ENCODE measurements at places on chromosomes 11 and 22. TPM values are rescaled to one million over a fixed set of nuclear protein-coding genes. Genes with fewer than 3 reads are reported as not detected.

CELSR1 gene
- 145 TPM for total RNA-seq

CCDC87 gene
- 0.22 TPM for total RNA-seq

APOL3 gene
- total RNA-seq, result 64.6 TPM

PRR33 gene
- total RNA-seq, result not detected

UPK3A gene
- not detected for total RNA-seq

KCNJ1 gene
- total RNA-seq, result not detected

VPREB1 gene
- not detected for total RNA-seq

CNTN5 gene
- total RNA-seq, result 0.15 TPM

DNA sequence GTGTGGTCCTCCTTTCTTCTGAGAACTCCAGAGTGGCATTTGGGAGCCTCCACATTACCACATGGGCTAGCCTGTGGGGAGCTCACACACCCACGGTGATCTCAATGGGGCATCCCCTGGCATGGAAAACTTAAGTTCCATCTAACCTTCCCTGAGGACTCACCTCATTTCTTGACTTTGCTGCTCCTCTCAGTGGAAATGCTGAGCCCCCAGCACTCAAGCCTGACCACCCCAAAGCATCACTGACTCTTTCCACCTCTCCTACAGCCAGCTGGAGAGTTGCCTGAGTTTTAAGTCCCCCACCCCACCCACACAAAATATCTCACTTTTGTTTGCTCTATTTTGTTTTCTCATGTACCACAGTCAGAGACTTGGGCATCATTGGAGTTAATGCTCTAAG lies 23.8 kb upstream of the PARVA start:
- H3K27ac ChIP-seq, result no peak overlapping the region
- H3K36me3 ChIP-seq, result no peaks in the 10 kb centered on the region
- no peaks in the 10 kb centered on the region for H3K27me3 ChIP-seq
- DNase-seq, result no peak

GRCh38 chr22:29482726-29483125 lies 2.7 kb downstream of the NEFH start:
- H3K27me3 ChIP-seq, result peaks cover 4% of the 10 kb centered on the region
- H3K36me3 ChIP-seq, result no peaks in the 10 kb centered on the region
- H3K4me3 ChIP-seq, result no peak overlapping the region
- no peak for DNase-seq
- no peak overlapping the region for H3K27ac ChIP-seq
- peaks cover 13% of the 10 kb centered on the region for H3K4me1 ChIP-seq

- peaks cover 42% of the 10 kb centered on the region for H3K4me1 ChIP-seq
- no peak overlapping the region for H3K4me3 ChIP-seq
- H3K36me3 ChIP-seq, result no peaks in the 10 kb centered on the region
- peak; percentile 49 for DNase-seq
- H3K27me3 ChIP-seq, result no peaks in the 10 kb centered on the region
Observed at GRCh38 chr11:3867209-3868091, 12.0 kb downstream of the STIM1 start.

GRCh38 chr11:98277251-98277912 lies 743.4 kb upstream of the CNTN5 start:
- no peak for DNase-seq
- H3K4me3 ChIP-seq, result no peak overlapping the region
- H3K27me3 ChIP-seq, result no peaks in the 10 kb centered on the region

DNA sequence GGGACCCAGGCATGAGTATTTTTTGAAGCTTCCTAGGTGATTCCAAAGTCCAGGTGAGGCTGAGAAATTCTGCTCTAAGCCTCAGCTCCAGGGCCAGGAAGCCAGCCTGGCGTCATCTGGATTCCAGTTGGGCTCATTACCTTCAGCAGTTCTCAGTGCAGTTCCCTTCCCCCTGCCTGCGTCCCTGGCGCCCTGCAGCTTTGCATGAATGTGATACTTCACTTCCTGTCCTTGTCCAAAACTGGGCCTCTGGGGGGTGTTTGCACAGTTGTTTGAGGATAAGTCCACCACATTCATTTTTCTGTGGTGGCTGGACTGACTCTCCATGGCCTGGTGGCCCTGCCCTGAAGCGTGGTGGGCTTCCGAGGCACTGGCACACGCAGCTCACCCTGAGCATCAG lies 98.1 kb downstream of the TENM4 start:
- H3K27ac ChIP-seq, result no peak overlapping the region
- no peak for DNase-seq
- no peak overlapping the region for H3K4me3 ChIP-seq
- no peaks in the 10 kb centered on the region for H3K27me3 ChIP-seq

DNA sequence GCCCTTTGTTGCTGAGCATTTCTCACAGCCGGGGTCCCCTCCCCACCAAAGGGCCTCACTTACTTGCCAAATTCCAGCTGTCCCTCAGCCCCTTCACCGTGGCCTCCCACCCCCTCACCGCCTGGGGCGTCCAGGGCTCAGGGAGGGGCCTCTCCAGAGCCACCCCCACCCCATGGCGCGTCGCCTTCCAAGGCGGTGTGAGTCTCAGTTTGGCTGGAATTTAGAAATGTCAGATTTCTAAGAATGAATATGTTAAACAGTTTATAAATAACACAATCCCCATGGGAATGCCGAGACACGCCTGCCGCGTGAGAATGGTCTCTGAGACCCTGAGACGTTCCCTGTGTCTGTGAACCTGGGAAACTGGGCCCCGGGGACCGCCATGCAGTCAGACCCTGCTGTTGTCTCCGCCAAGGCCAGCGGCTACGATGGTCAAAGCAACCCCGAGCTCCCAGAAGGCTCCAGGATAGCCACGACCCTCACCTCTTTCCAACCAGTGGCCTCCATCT lies 28.9 kb downstream of the CELSR1 start:
- no peak overlapping the region for H3K4me3 ChIP-seq
- no peaks in the 10 kb centered on the region for H3K4me1 ChIP-seq

DNA sequence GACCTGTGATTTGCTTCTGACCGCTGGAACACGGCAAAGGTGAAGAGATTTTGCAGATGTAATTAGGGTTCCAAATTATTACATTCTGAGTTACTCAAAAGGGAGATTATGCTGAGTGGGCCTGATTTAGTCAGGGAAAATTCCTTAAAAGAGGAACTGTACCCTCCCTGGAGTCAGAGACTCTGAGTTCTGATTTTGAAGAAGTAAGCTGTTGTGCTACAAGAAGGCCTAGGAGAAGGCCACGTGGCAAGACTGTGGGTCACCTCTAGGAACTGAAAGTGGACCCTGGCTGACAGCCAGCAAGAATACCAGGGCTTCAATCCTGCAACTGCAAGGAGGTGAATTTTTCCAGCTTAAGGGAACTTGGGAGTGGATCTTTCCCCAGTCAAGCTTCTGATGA lies 45.3 kb downstream of the CHRDL2 start:
- no peak overlapping the region for H3K27ac ChIP-seq
- H3K4me1 ChIP-seq, result peaks cover 11% of the 10 kb centered on the region
- no peaks in the 10 kb centered on the region for H3K36me3 ChIP-seq
- DNase-seq, result no peak

GRCh38 chr11:69358398-69359020 lies 64.6 kb downstream of the MYEOV start:
- no peak overlapping the region for H3K4me3 ChIP-seq
- DNase-seq, result no peak
- H3K36me3 ChIP-seq, result no peaks in the 10 kb centered on the region
- no peak overlapping the region for H3K27ac ChIP-seq
- H3K27me3 ChIP-seq, result no peaks in the 10 kb centered on the region

GRCh38 chr22:29603358-29604075 lies at the start of gene NF2:
NF2 (plus strand) TSS chr22:29603633; CDS start chr22:29603999, 366 bp downstream.
- H3K36me3 ChIP-seq, result no peaks in the 10 kb centered on the region
- DNase-seq, result peak; percentile 100
- peak within 1 kb of the TSS; percentile 53 for H3K4me3 ChIP-seq
- peak within 1 kb of the TSS; percentile 95 for H3K27ac ChIP-seq
- H3K27me3 ChIP-seq, result no peaks in the 10 kb centered on the region
- peaks cover 33% of the 10 kb centered on the region for H3K4me1 ChIP-seq
